PC-9 (cell line): ENCODE measurements at places on chromosomes 3 and 15.

- no peaks in the 10 kb centered on the region for H3K36me3 ChIP-seq
- peak; percentile 26 for DNase-seq
- H3K4me3 ChIP-seq: no peak overlapping the region
- no peaks in the 10 kb centered on the region for H3K27me3 ChIP-seq
Observed at GRCh38 chr15:44215594-44215993, 20.5 kb upstream of the FRMD5 start.

- no peaks in the 10 kb centered on the region for H3K36me3 ChIP-seq
- no peaks in the 10 kb centered on the region for H3K27me3 ChIP-seq
- no peak for DNase-seq
- H3K27ac ChIP-seq: no peak overlapping the region
- H3K4me3 ChIP-seq: no peak overlapping the region
- H3K4me1 ChIP-seq: no peaks in the 10 kb centered on the region
Observed at GRCh38 chr3:119778811-119779210, 3.1 kb upstream of the NR1I2 start.

- H3K4me1 ChIP-seq: no peaks in the 10 kb centered on the region
- no peak overlapping the region for H3K27ac ChIP-seq
- DNase-seq: peak; percentile 35
- H3K4me3 ChIP-seq: no peak overlapping the region
- no peaks in the 10 kb centered on the region for H3K36me3 ChIP-seq
- no peaks in the 10 kb centered on the region for H3K27me3 ChIP-seq
Observed at GRCh38 chr3:89098964-89099585, 8.3 kb upstream of the EPHA3 start.

DNA sequence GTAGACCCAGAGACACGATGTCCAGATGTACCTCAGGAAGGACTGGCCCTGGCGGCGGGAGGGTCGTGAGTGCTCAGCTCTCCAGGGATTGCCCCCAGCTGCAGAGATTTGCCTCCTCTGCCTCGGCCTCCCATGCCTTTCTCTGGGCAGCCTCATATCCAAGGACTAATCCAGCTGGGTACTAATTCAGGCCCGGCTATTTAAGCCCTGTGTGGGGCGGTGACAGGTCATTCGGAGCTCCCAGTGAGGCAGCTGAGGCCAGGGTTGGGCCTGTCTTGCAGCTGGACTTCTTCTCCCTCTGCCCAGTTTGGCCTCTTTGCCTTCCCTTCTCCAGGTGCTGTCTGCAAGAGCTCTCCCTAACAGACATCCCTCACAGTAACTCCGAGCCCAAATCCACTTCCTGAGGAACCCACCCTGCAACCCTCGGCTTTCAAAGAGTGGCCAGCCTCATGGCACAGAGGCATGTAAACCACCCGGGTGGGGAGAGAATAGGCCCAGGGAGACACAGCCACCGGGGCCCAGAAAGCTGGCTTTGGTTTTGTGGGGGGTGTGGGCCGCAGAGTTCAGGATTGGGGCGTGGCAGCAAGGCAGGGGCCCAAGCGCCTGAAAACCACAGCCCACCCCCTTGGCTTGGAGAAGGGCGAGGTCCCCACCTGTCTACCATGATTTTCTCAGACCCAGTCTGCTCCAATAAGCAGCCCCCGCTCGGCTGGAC, 85.8 kb downstream of the PPCDC start:
- H3K27me3 ChIP-seq: no peaks in the 10 kb centered on the region
- H3K27ac ChIP-seq: peak overlapping the region; percentile 99
- no peaks in the 10 kb centered on the region for H3K36me3 ChIP-seq
- DNase-seq: no peak

GRCh38 chr3:47425383-47425778, 44.6 kb downstream of the PTPN23 start:
- no peaks in the 10 kb centered on the region for H3K27me3 ChIP-seq
- no peaks in the 10 kb centered on the region for H3K4me1 ChIP-seq
- H3K27ac ChIP-seq: no peak overlapping the region
- no peaks in the 10 kb centered on the region for H3K36me3 ChIP-seq
- DNase-seq: no peak
